ENCODE measurements at places on chromosomes 16 and 17. TPM values are rescaled to one million over a fixed set of nuclear protein-coding genes. Genes with fewer than 3 reads are reported as not detected.

DNA sequence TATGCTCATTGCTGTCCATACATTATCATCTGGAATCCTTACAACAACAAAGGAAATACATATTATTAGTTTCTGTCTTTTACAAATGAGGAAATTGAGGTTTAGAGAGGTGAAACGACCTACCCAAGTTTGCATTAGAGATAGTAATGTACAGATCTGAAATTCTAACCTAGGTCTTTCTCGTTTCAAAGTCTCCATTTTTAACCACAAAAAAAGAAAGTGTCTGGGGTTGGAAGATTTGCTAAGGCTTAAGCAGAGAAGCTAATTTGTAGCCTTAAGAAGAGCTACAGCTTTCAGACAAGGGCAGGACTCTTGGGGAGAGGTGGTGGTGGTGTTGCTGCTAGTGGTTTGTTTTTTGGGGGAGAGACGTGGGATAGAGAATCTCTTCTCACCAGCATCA lies 19.2 kb downstream of the CIITA start:
- no peak for DNase-seq
- peaks cover 24% of the 10 kb centered on the region for H3K27me3 ChIP-seq

DNA sequence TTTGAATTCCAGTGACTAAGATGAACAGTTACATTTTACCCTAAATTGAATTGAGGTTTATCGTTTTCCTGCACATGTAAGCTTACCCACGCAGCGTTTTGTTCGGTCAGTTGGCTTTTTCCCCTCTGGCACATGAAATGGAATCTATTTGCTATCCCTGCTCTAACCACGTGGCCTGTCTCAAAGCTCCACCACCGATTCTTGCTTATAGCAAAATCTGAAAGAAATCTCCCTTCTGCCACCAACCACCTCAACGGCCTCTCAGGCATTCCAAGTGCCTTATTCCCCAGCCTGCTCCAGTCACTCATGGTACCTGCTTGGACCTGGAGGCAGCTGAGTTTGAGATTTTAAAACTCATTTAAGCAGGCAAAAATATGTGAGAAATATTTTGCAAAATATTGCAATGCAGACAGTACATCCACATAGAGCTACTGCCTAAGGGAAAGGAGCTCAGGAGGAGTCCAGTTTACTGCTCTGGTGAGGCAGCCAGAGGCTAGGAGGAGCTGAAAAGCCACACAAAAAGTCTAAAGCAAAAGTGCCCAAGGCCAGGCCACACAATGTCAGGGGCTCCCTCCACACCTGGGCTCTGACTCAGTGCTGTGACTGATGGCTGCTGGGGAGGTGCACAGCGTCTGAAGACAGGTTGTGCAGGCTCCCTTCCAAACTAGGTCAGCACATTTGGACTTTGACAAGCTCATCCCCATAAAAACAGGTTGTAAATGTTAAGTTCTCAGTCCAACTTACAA lies 26.4 kb downstream of the ARHGAP17 start:
- DNase-seq: peak; percentile 58
- no peaks in the 10 kb centered on the region for H3K27me3 ChIP-seq
- peaks cover 92% of the 10 kb centered on the region for H3K4me1 ChIP-seq
- H3K4me3 ChIP-seq: peak overlapping the region; percentile 73

DNA sequence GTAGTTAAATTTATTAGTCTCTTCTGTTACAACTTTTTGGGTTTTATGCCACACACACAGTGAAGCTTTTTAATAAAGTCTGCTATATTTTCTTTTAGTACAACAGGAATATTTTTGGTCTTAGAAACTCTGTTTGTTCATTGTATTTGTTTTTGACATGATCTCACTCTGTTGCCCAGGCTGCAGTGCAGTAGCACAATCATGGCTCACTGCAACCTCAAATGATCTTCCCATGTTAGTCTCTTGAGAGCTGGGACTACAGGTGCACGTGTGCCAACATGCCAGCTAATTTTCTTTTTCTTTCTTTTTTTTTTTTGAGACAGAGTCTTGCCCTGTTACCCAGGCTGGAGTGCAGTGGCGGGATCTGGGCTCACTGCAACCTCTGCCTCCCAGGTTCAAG lies 27.1 kb downstream of the PPM1D start:
- H3K36me3 ChIP-seq: peaks cover 11% of the 10 kb centered on the region
- no peak overlapping the region for H3K4me3 ChIP-seq
- H3K27me3 ChIP-seq: no peaks in the 10 kb centered on the region
- peaks cover 16% of the 10 kb centered on the region for H3K4me1 ChIP-seq

DNA sequence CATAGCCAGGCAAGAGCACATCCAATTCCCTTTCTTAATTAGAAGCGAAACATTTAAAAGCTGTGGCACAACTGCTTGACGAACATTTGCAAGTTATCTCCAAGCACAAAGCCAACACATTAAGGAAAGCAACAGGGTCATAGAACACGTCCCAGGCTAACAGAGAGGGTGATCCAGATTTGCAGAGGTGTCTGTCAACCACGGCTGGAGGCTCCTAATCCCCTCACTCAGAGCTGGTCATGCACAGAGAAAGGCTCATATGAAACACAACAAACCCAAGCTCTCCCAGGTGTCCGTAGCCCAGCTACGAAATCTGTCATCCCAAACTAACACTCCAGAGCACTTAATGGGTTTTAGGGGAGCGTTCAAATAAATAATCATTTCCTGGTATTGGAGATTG lies 276.1 kb downstream of the SLC39A11 start:
- no peak overlapping the region for H3K4me3 ChIP-seq
- H3K36me3 ChIP-seq: peaks cover 24% of the 10 kb centered on the region
- H3K4me1 ChIP-seq: peaks cover 10% of the 10 kb centered on the region
- no peak for DNase-seq

GRCh38 chr17:27511168-27511883 lies 55.1 kb downstream of the KSR1 start:
- no peaks in the 10 kb centered on the region for H3K36me3 ChIP-seq

DNA sequence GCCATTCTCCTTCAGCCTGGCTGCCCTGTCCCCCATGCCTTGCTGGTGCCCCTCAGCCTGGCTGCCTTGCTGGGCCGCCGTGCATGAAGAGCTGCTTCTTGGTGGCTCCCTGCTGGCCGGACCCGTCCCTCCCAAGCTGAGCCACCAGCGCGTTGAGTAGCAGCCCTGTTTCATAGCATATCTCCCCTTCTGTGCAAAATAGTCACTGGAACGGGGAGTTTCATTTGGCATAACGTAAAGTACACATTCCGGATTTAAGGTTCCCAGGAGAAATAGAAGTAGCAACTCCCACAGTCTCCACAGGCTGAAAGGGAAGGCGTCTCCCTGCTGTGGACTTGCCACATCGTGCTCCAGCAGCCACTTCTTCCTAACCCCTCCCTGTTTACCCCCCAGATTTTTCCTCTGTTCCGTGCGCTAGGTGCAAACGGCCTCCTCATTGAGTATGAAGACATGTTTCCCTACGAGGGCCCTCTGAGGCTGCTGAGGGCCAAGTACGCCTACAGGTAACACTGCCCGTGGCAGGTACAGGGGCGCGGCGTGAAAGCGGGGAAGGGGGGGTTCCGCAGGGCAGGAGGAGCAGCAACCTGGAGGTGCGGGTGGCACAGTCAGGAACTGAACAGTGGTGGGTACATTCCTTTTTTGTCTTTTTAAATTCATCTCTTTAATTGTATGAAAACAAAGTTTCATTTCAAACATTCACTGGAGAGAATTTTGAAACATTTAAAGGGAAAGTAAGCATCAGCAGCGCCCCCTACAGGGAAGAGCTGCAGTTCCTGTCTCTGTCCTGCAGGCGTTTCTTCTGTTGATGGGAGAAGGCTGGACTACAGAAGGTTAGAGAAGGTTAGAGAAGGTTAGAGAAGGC lies 5.8 kb upstream of the OGFOD3 start:
- H3K27ac ChIP-seq: no peak overlapping the region
- peaks cover 4% of the 10 kb centered on the region for H3K27me3 ChIP-seq
- DNase-seq: peak; percentile 38
- H3K4me1 ChIP-seq: peaks cover 8% of the 10 kb centered on the region

DNA sequence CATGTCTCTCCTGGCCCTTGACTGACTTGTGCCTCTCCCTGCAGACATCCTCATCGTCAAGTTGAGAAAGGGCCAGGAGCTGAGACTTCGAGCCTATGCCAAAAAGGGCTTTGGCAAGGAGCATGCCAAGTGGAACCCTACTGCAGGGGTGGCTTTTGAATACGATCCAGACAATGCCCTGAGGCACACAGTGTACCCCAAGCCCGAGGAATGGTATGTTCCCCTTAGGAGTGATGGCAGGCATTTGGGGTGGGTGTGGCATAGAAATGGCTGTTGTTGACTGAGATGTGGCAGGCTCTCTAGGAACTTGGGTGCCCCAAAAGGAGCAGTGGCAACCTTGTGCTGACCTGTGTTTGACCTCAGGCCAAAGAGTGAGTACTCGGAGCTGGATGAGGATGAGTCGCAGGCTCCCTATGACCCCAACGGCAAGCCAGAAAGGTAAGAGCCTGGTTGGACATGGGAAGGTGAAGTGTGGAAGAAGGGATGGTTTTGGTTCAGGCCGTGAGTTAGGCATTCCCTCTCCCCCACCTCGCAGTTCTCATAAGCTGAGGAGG lies 7.5 kb downstream of the POLR2C start:
- H3K27me3 ChIP-seq: peaks cover 1% of the 10 kb centered on the region
- H3K36me3 ChIP-seq: peaks cover 12% of the 10 kb centered on the region
- H3K4me1 ChIP-seq: peaks cover 13% of the 10 kb centered on the region
- peak overlapping the region; percentile 4 for H3K27ac ChIP-seq
- DNase-seq: no peak

GRCh38 chr17:42101513-42102292 lies 3.4 kb upstream of the ZNF385C start:
- peaks cover 20% of the 10 kb centered on the region for H3K27me3 ChIP-seq
- no peak overlapping the region for H3K4me3 ChIP-seq
- no peak overlapping the region for H3K27ac ChIP-seq
- peak; percentile 35 for DNase-seq
- H3K4me1 ChIP-seq: no peaks in the 10 kb centered on the region
- H3K36me3 ChIP-seq: no peaks in the 10 kb centered on the region

- H3K4me3 ChIP-seq: no peak overlapping the region
- DNase-seq: peak; percentile 16
- no peaks in the 10 kb centered on the region for H3K4me1 ChIP-seq
- no peaks in the 10 kb centered on the region for H3K27me3 ChIP-seq
Measured at GRCh38 chr17:80270836-80271235, 10.2 kb downstream of the RNF213 start.

P2RX1 gene
- 0.08 TPM for total RNA-seq

C17orf58 gene
- total RNA-seq: 7.0 TPM

PLXDC1 gene
- 1.9 TPM for total RNA-seq

Measured in HFFc6 (cell line).